HTR-8/SVneo (cell line): ENCODE measurements at places on chromosomes 2 and 18.

- DNase-seq: no peak
Observed at GRCh38 chr18:63697097-63697660, 5.6 kb upstream of the SERPINB11 start.

DNA sequence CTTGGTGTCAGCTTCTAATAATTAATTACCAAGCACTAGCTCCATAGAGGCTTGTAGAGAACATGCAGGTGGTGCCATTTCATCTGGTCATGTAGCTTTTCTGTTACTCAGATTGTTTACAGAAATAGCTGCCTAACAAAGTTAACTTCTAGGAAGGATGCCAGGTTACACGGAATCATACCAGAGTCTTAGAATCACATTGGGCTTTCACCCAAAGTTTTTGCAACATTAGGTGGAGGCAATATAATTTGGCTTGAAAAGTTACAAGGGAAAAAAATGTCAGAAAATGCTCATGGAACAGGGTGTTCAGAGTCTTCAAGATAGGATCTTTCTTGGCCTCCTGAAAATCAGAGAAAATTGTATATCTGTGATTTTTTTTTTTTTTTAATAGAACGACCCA, 135.6 kb downstream of the ARHGAP15 start:
- DNase-seq: no peak

GRCh38 chr2:152335726-152336118, 748 bp downstream of the FMNL2 start:
- DNase-seq: peak; percentile 5

DNA sequence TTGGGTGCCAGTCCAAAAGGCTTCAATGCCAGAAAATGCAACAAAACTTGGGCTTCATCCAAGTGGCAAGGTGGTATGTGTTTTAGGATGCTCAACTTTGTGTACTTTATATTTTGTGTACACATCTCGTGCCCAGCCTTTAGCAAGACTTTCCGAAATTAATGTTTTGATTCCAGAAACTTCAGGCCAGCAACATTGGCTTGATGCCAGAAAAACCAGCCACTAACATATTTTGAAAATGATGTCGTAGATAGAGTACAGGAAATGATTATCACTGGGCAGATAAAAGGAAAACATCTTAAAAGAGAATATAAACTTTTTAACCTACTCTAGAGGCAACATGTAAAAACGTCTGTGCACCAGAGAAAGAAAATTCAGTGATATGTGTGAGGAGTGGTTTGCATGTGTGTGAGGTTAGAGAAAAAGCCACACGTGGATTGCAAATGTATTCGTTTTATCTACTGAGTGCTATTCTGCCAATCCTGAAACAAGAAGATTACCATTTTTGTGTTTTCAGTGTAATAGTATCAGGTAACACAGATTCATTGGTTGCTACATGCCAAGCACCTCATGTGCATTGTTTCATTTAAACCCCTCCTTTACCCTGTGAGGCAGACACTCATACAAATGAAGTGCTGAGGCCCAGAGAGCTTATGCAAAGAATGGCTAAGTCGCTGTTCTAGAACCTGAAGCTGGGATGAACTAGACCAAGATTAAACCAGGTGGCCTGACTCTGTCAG, 264.8 kb downstream of the C1D start:
- DNase-seq: no peak

- DNase-seq: no peak
Observed at GRCh38 chr2:205010196-205010595, 464.9 kb downstream of the PARD3B start.

- DNase-seq: peak; percentile 81
Observed at GRCh38 chr18:7177116-7177744, 53.7 kb upstream of the LRRC30 start.

- no peak for DNase-seq
Observed at GRCh38 chr2:161578998-161579397, 45.2 kb upstream of the SLC4A10 start.

DNA sequence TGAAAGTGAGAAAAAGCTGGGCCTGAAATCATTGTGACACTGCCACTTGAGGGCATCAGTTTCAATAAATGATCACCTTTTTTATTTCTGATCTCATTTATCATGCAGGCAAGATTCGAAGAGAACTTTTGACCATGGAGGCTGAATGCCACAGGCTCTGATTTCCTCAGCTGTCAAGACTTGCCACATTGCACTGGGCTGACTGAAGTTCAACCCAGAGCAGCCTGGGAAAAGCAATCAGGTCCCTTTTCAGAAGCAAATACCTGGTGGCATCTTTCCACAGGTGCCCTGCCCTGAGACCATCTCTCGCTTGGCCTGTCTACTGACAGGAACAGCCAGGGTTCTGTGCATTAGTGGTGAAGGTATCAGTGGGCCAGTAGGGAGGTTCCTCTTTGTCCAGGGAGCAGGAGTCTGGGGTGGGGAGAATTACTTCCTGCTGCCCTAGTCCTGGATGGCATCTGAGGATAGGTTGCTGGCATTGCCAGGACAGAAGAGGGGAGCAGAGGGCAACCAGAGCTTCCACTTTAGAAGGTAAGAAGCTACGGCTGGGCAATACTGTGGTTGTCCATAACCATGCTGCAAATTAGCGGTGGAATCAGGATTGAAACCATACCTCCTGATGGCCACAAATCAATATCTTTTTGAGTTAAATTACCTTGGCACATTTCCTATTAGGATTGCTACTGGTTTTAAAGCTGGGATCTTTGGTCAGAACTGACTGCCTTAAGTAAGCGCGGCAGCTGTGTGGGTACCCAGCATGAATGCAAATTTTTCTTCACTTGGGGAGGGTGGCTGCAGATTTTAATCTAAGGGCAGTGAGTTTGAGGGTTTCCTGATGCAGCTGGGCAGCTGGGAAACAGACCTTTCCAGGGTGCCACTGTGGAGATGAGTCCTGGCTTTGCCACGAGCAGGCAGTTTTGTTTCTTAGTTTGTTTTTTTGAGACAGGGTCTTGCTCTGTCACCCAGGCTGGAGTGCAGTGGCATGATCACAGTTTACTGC, 394.5 kb downstream of the ALK start:
- DNase-seq: no peak

- no peak for DNase-seq
Observed at GRCh38 chr2:72182547-72182946, 34.9 kb upstream of the CYP26B1 start.

- DNase-seq: no peak
Observed at GRCh38 chr2:138365581-138365980, 136.0 kb upstream of the SPOPL start.

DNA sequence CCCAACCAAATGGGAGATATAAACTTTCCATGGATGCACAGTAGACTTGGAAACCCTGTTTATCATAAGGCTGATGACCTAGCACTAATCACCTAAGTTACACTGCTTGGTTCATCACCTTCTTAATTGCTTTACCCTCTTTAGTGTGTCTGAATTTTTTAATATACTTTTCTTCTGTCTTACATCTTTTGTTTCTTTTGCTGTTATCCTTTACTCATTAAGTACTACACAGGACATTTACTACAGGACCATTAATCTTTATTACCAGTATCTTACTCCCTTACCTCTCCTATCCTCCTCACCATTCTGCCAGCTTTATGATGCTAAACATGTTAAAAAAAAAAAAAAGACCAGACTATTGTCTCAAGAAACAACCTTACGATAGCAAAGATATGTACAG, 333.6 kb downstream of the KIAA1328 start:
- no peak for DNase-seq

DNA sequence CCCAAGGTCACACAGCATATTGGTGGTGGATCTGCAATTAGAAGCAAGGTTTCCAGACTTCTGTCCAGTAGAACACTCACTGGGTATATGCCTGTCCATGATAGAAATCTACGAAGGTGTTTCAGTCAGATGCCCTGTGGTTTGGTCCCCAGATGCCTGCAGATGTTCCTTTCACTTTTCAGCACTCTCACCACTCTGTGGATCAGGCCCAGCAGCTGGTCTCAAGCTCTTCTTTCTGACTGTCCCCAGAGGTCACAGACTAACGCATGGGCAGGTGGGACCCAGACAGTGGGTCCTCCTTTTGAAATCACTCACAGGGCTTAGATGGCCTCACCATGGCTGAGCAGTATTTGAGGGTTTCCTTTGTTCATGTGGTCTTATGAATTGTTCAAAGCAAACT, 376.5 kb downstream of the ALK start:
- no peak for DNase-seq

DNA sequence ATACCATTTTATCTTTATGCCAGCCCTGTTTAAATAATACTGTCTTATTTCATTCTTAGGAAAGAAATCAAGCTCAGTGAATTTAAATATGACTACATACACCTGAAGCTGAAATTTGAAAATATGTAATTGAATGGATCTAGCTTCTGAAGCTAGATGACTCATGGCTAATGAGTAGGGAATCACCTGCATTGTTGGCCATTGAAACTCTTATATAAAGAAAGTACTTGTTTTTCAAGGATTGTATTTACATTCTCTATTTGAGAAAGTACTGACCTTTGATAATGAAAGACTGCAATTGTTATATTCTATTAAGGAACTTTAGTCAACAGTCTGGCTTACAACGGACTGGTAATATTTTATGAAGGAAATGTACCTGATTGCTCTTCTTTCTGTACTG, 346.7 kb upstream of the LRATD1 start:
- DNase-seq: no peak
